ENCODE measurements at places on chromosomes 7 and 10. TPM values are rescaled to one million over a fixed set of nuclear protein-coding genes. Genes with fewer than 3 reads are reported as not detected.

The CTAGE4 gene
- total RNA-seq: 0.71 TPM

The CCNY gene
- total RNA-seq: 34.0 TPM

The AASS gene
- total RNA-seq: 20.5 TPM

The CALN1 gene
- total RNA-seq: not detected

The OPALIN gene
- total RNA-seq: not detected

The GPER1 gene
- 3.2 TPM for total RNA-seq

The PNLIPRP2 gene
- not detected for total RNA-seq

The NPY gene
- total RNA-seq: not detected

The AKR1D1 gene
- not detected for total RNA-seq

The CTAGE8 gene
- total RNA-seq: 0.29 TPM

The ANLN gene
- total RNA-seq: 137 TPM

The MYL10 gene
- not detected for total RNA-seq

The TMEM196 gene
- total RNA-seq: not detected

The RP9 gene
- 8.3 TPM for total RNA-seq

All from myometrial cell (primary cell).